Effector CD4-positive, alpha-beta T cell (primary cell): ENCODE measurements at places on chromosomes 16 and 17.

DNA sequence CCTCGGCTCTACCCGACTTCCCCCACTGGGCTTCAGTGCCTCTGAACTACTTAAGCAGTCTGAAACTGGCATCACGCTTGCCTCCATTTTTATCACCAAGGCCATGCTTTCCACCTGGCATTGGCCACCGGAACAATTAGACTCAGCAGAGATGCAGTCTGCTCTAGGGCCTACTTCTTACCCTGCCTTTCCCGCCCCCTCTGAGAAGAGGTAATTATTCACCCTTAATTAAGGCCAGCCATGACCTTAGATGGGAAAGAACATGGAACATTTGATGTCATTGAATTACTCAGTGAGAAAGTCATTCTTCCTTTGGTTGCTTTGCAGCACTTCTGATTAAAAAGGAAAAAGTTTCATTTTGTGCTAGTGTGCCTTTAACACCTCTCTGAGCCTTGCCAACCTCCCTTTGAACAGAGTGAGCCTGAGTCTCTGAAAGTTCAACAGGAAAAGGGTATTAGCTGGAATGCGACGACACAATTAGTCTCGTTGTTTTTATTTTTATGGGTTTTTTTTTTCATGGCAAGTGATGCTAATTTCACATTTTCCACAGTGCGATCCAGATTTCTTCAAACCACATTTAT, 60.9 kb upstream of the TNRC6A start:
- no peak for DNase-seq

DNA sequence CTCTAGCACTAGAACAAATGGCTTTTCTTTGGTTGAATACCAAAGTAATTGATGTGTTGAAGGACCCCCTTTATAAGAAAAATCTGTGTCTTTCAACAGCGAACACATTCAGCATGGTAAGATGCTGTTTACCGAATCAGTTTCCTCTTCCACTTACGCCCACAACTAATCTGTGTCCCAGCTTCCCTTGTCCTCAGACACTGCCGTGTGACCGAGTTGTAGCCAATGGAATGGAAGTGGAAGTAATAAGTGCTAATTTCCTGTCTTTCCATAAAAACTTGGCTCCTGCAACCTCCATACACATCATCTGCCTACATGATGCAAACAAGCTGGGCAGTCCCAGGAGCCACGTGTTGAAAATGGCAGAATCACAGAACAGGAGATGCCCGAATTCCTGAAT, 10.4 kb downstream of the CDIPT start:
- DNase-seq, result no peak

DNA sequence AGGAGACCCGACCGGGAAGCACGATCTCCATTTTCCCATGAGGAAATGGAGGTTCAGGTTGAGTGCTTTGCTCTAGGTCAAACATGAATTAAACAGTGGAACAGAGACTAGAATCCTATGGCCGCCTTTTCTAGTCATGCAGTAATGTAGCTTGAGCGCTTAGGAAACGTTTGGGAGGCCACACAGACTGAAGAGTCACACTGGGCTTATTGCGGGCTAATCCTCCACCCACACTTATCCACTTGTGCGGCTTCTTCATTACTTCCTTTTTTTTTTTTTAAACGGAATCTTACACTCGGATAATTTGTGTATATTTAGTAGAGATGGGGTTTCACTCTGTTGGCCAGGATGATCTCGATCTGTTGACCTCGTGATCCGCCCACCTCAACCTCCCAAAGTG, 26.0 kb downstream of the CACNG3 start:
- DNase-seq, result no peak

DNA sequence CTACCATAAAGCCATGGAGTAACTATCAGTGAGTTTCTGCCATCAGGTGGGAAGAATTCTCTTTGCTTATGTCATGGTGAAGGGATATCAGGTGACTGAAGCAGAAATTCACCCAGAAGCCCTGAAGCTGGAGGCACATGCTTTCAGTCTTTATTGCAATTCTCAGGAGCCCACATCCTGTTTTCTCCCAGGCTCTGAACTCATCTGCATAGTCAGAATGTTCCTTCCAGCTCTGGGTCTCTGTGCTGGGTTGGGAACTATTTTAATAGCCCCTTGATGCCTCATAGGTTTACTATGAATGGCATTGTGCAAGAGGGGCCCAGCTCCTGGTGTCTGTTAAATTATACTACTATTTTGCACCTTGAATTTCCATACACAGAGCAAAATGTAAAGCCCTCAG, 198.4 kb upstream of the SOX9 start:
- no peak for DNase-seq

DNA sequence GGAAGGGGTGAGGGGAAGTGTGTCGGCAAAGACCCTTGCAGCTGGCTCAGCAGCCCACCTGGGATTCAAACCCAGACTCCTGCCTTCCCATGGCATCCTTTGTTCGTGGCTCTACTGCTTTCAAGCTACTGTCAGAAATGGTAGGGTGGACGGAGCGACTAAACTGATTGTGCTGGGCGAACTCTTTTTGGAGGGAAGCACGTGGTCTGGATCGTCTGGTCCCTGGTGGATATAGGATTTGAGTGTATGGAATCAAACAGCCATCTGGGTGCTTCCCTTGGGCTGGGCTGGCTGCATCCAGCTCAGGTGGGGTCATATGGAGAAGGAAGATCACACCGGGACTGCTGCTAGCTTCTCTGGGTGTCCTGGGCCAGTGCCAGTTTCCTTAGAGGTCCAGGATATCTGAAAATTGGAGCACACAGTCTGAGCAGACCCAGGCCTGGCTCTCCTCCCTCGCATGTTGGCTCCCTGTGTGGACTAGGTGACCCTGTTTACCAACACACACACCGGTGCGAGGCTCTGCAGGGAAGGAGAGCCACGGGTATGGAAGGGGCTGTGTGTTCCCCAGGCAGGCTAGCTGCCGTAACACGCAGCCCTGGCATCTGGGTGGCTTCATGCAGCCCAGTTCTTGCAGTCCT, 8.6 kb downstream of the CMIP start:
- DNase-seq, result no peak

GRCh38 chr17:5892921-5893675, 177.1 kb upstream of the WSCD1 start:
- no peak for DNase-seq

DNA sequence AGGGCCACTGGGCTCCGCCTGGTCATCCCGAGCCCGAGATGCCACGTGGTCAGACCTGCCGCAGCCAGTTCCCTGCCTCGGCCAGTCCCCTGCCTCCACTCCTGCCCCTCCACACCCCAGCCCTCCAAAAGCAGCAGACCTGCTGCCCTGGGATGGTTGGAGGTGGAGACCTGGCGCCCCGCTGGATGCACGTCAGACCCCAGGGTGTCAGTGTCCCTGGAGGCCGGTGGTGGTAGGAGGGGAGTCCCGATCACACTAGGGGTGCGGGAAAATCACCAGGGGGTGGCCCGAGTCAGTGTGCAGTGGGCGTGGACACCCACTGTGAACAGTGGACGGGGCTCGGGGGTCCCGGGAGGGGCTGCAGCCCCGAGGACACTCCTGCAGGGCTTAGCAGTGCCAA, 26.9 kb downstream of the TPSG1 start:
- DNase-seq, result no peak

DNA sequence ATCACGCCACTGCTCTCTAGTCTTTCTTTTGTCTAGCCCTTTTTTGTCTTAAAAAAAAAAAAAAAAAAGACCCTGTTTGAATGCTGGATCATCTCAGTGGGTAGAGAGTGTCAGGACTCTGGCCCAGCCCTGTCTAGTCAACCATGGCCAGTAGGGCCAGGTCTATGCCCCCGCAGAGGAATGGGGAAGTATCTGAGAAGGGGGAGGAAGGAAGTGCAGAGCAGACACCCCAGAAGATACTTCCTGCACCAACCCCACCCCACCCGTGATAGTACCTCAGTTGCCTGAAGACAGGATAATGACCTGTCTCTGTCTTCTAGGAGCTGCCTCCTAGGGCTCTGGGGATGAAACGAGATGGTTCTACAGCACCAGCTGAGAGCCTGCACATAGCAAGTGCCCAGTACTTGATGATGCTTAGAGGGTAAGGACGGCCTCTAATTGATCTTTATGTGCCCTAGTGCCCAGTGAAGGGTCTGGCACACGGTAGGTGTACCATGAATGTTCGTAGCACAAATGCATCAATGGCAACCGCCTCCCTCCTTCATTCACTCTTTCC, 55.4 kb downstream of the ABAT start:
- no peak for DNase-seq

GRCh38 chr17:22145605-22146178, 453.4 kb downstream of the KCNJ18 start:
- DNase-seq, result no peak

- DNase-seq, result no peak
Observed at GRCh38 chr17:3514873-3515272, 39.1 kb downstream of the ASPA start.

GRCh38 chr16:13873835-13874438, 46.0 kb upstream of the ERCC4 start:
- DNase-seq, result no peak

- DNase-seq, result no peak
Observed at GRCh38 chr17:81676906-81677305, 6.7 kb downstream of the ARL16 start.

DNA sequence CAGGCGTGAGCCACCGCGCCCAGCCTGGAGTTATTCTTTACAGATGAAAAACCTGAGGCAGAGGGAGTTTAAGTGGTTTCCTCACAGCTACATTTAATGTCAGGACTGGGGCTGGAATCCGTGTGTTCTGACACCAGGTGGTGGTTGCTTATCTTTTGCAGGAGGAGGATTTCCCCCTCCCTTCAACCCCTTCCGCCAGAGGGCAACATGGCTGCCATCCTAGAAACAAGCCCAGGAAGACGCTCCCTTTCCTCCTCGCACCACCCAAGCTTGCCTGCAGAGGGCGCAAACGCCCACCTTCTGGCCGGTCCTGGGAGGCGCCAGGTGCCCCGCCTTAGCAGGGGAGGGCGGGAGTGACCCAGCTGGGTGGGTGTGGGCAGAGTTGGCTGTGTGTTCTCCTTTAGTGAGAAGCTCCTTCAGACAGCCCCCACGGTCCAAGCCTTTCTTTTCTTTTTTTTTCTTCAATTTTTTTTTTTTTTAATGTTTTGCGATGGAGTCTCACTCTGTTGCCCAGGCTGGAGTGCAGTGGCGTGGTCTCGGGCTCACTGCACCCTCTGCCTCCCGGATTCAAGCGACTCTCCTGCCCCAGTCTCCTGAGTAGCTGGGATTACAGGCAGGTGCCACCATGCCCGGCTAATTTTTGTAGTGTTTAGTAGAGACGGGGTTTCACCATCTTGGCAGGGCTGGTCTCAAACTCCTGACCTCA, 9.9 kb upstream of the RAP1GAP2 start:
- DNase-seq, result peak; percentile 85

GRCh38 chr16:28591355-28591754, 5.5 kb downstream of the SULT1A2 start:
- no peak for DNase-seq

DNA sequence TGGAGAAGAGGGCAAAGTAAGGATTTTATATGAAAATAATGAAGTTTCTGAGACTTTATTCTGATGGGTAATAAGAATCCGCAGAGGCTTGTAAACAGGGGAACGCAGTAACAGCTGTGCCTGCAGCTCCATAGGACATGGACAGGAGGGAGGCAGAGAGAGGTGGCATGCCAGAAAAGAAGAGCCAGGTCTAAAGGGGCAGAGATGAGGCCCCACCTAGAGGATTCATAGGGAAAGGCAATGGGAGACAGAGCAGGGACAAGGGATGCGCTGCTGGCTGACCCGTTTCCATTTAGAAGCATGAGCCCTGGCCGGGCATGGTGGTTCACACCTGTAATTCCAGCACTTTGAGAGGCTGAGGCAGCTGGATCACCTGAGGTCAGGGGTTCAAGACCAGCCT, 340.3 kb upstream of the CDH5 start:
- no peak for DNase-seq

GRCh38 chr17:73422121-73422520, 110.3 kb upstream of the CDC42EP4 start:
- DNase-seq, result no peak

DNA sequence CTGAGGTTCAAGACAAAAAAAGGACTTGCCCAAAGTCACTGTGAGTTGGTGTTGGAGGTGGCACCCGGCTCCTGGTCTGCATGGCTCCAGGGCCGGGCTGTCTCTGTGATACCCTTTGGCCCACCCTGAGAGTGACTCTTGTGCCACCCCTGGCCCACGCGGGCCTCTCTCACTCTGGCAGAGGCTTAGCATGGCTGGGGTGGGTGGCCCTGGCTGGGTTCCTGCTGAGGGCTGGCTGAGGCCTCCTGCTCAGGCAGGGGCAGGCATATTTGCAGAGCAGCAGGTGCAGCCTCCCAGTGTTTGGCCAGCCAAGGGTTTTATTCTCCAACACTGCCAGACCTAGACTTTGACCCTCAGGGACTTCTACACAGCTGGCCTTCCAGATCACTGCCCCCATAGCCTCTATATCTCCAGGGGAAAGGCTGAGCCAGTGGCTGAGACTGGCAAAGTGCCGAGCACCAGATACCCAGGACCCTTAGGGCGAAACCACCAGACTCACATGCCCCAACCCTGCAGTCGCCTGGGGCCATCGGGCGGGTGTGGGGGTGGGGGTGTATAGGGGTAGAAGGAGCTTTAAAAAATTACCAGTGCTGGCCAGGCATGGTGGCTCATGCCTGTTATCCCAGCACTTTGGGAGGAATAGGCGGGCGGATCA, 21.5 kb upstream of the ADGRG1 start:
- no peak for DNase-seq

DNA sequence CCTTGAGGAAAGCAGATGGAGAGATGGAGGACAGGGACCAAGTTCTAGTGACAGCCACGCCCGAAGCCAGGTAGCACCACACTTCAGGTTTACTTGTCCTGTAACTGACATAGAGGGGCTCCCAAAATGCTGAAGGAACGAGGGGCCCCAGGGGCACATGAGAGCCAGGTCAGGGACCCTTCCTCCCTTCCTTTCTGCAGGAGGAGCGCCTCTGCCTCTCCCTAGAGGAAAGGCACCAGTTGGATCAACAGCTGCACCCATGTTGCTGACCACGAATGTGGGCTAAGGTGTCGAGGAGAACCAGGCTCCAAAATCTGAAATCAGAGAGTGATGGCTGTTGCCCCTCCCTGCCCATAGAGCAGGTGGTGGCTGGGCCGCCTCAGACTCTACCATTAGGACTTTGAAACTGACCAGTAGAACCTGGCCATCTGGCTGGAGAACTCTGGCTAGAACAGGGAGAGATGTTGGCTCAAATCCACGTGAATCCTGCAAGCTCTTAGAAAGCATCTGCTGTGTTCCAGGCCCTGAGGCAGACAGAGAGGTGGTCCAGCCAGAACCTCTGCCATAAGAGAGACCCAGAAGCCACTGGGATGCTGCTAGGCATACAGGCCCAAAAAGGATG, 218.8 kb downstream of the KATNIP start:
- no peak for DNase-seq

DNA sequence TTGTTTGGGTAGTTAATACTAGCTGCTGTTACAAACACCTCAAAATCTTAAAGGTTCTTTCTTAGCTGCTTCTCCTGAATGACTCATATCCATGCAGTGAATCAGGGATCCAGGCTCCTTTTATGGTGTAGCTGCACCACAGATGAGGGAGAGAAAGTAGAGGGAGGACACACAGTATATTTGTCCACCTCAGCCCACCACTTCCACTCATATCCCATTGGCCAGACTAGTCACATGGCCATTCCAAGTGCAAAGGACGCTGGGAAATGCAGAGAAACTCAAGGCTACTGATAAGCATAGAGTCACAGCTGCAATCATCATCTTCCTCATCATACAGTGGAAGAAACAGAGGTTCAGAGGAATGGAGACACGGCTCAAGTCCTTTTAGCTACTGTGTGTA, 63.8 kb downstream of the GSG1L start:
- DNase-seq, result no peak

- DNase-seq, result no peak
Observed at GRCh38 chr16:51898872-51899271, 648.1 kb downstream of the TOX3 start.
